ENCODE measurements at places on chromosomes 12 and 14. TPM values are rescaled to one million over a fixed set of nuclear protein-coding genes. Genes with fewer than 3 reads are reported as not detected.

MAP1LC3B2 gene
- total RNA-seq: 0.91 TPM

FAM186B gene
- total RNA-seq: 0.29 TPM

BICD1 gene
- 37.3 TPM for total RNA-seq

DNA sequence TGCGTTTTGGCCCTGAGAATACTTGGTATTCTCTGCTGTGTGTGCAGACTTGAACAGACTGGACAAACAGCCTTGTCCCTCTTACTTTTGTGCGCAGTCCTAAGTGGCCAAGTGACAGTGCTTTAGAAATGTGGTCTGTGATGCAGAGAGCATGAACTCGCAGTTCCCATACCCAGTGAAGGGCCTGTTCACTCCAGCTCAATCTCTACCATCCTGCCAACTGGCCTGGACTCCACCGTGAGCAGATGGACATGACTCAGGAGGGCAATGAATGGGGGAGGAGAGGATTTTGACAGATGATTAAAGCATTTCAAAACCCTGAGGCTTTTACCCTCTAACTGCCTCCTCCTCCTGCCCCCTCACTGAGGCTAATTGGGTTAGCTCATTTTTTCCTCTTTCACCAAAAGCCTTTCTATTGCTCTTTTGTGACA is 62.5 kb upstream of the PYGL start:
- no peak for DNase-seq

DNA sequence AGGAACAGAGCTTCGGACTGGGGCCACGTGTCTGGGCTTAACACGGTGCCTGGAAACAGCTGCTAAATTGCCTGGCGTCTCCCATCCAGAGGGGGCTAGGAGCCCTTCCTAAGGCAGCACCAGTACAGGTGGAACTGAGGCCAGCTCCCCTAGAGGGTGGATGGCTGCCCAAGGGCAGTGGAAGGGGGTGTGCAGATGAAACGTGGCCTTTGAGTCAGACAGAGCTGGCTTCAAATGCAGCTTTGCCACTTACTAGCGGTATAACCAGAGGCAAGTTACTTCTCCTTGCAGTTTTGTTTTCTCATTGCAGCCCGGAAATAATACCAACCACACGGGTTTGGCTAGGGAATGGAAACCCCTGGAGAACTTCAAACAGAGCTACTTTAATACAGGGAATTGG is 59.3 kb upstream of the SLC24A4 start:
- no peak for DNase-seq

- DNase-seq: no peak
Observed at GRCh38 chr14:59787045-59787674, 83.4 kb downstream of the RTN1 start.

DNA sequence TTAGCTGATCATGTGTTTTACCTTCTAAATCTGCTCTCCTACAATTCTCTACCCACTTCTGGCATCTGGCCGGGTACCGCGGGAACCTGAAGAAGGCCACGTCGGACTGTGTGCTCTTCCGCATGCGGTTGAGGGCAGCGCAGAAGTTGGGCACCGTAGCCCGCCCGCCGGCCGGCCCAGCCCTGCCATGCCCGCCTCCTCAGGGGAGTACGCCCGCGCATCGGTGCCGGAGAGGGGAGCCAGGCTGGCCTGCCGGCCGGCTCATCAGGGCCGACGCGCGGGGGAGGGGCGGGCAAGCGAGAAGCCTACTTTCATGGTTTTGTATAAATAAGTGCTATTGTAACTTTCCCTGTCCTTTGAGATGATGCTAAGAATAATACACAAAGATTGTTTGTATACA is 19.9 kb upstream of the ADAMTS20 start:
- DNase-seq: no peak

DNA sequence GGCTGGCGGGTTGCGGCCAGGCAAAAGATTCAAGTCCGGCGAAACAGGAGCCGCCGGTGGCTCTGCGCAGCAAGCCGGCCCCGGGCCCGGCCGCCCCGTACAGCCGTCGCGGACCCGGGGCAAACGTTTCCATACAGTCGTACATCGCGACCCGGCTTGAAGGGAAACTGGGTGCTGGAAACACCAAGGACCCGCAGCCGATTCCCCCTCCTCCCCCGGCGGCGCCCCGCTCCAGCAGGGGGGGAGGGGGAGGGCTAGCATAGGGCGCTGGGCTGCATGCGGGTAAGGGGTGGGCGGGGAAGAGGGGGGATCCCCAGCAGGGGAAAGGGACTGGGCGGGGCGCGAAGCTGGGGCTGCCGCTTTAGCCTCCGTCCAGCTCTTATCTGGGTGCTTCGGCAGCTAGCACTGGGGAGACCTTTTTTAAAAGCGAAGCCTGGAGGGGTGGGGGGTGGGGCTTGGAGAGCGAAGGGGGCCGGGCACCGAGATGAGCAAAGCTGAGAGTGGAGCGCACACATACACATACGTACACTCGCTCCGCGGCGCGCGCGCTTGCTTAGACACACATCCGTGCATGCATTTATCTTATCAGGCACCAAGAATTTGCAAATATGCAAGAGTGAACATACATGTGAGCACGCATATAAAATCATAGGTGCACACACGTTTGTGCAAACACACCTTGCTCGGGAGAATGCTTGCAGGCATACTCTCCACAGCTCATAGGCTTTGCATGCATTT is 11.9 kb downstream of the RARG start:
- DNase-seq: no peak

GRCh38 chr12:122204167-122205052 is 901 bp downstream of the B3GNT4 start:
- no peak for DNase-seq

DNA sequence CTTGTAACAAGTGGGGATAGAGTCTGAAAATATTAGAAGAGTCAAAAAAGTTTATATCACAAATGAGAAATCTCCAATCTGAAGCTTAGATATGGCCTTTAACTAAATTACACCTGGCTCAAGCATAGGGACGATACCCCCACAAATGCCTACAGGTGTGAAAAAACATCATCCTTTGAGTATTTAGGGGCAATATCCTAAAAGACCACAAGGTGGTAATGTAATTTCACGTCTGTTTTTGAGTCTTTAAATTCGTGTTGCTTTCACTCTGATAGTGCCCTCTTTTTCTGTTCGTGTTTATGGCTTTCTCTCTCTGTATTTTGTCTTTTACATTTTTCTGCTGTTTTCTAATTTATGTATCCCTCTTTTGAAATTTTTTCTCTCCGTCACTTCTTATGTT is 84.3 kb downstream of the ETNK1 start:
- no peak for DNase-seq

DNA sequence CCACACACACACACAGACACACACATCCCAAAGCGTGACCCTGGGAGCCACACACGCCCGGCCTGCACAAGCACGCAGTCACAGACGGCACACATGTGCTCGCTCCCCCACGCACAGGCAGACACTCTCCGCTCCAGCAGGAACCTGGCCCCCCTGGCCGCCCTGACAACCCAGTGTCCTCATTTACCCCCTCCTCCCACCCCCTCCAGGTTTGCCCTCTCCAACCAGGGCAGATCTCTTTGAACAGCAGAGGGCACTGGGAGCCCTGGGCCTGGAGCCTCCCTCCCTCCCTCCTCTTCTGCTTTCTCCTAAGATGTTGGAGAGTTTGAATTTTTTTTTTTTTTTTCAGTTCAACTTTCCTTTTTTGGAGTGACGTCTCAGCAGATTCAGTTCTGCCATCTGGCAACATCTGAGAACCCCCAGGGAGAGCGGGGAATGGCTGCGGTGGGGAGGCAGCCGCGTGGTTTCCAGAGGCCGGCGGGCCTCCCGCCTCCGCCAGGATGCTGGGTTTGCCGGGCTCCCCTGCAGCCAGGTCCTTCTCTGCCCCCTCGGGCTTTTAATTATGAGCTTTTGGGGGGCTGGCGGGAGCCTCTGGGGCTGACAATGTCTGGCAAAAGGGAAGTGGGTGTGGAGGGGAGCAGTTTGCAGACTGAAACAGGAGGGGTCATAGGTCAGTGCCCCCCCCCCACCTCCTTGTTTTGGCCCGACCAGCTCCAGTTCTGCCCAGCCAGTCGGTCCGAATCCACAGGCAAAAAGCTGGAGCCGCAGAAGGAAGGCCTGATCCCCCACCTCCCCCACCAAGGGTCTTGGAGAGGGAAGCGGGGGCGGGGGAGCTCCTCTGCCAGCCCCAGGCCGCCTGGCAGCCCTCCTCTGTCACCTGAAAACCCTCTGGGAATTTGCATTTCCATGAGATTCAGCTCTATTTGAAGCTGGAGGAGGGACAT is 1.3 kb upstream of the NCOR2 start:
- DNase-seq: peak; percentile 67

GRCh38 chr14:58862416-58863160 is 224.8 kb downstream of the DACT1 start:
- DNase-seq: no peak

DNA sequence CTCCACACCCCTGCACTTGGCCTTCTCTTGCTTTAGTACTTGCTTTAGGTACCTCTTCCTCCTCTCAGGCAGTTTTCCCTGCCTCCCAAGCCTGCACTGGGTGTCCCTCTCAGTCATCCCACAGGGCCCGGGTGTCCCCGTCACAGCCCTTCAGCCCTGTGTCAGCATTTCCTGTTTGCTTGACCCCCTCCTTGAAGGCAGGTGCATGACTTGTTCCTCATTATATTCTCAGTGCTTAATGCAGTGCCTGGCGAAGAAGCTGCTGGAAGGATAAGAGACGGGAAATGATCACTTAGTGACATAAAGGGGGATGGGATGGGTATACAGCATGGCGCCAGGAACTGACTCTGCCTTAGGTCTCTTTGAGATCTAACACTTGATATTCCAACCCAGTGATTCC is 61.5 kb downstream of the IQSEC3 start:
- DNase-seq: no peak
